ENCODE measurements at places on chromosomes 2 and 18.

- no peak for DNase-seq
These were observed 102.6 kb downstream of the POLR1A start for GRCh38 chr2:86003104-86003503.

GRCh38 chr2:174957050-174957449 is 48.1 kb downstream of the CHN1 start:
- no peak for DNase-seq

DNA sequence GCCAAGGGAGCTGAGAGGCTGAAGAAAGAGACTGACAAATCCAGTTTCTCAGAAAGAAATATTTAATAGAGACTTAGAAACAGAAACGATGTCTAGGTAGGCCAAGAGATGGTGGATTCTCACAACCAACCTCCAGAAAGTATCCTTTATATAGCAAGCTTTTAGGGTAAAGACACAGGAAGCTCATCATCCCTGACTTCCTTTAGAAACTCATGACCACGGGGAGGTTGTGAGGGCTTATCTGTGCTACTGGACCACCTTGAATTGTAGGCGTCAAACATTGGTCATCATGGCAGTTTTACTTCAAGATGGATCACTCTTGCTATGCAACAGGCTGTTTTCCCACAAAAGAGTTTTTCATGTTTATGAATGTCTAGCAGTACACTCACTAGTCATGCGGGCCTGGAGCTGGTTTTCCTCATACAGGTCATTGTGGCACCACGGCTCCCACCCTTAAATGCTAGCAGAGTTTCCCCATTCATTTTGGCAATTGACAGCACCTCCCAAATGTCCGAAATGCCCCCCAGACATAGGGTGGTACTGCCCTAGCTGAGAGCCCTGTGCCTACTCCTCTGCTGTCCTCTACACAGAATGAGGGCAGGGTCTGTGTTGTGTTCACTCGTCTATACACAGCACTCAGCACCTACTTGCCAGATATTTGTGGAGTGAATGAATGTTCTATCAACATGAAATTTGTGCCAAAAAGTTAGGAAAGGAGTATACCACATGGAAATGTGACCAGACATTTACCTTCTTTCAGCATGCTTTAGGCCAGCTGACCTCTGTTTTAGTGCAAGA is 89.0 kb downstream of the TMEM247 start:
- DNase-seq, result no peak

- no peak for DNase-seq
These were observed 24.6 kb downstream of the RAMP1 start for GRCh38 chr2:237883951-237884446.

GRCh38 chr18:11147962-11148679 is 1.2 kb downstream of the PIEZO2 start:
- no peak for DNase-seq

GRCh38 chr2:195252018-195252417 is 405.0 kb upstream of the SLC39A10 start:
- no peak for DNase-seq

GRCh38 chr2:168457190-168457895 is 1.3 kb downstream of the CERS6 start:
- no peak for DNase-seq

GRCh38 chr2:8437949-8438400 is 243.9 kb upstream of the ID2 start:
- DNase-seq, result no peak

GRCh38 chr2:43220760-43221123 is 5.7 kb downstream of the ZFP36L2 start:
- no peak for DNase-seq

- DNase-seq, result no peak
These were observed 41.4 kb downstream of the OXER1 start for GRCh38 chr2:42722320-42723190.

GRCh38 chr2:191656792-191657191 is 21.1 kb upstream of the NABP1 start:
- DNase-seq, result no peak

Measured in NCI-H187 treated with DMSO at 0.1 percent for 48 hours (cell line).